Activated naive CD4-positive, alpha-beta T cell treated with anti-CD3 and anti-CD28 coated beads, Interleukin-2, amount 10 ng/mL, durations not matched to agents 7 days and 5 days (primary cell): ENCODE measurements at places on chromosomes 2 and 18.

- no peaks in the 10 kb centered on the region for H3K36me3 ChIP-seq
- DNase-seq = no peak
- no peak overlapping the region for H3K27ac ChIP-seq
Observed at GRCh38 chr2:144546933-144547332, 27.0 kb upstream of the ZEB2 start.

GRCh38 chr18:57792631-57793301 is 10.3 kb downstream of the ATP8B1 start:
- peaks cover 5% of the 10 kb centered on the region for H3K4me1 ChIP-seq
- no peak overlapping the region for H3K27ac ChIP-seq
- H3K27me3 ChIP-seq = peaks cover 31% of the 10 kb centered on the region
- DNase-seq = no peak

DNA sequence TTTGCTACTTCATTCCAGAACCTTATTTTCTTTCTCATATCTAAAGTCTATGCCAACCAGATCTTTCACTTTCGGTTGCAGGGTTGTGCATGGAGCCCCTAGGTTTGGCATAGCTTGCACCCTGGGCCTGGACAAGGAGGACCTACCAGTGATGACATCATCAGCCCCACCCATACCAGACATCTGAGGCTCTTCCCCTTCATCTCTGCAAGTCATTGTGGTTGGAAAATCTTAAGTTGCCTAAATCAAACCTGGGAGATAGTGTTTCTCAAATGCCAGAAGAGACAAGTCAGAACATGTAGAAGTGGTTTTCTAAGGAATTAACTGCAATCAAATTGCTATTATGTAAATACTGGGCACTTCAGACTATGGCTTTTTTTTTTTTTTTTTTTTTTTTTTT is 363.3 kb downstream of the ZNF516 start:
- no peak overlapping the region for H3K27ac ChIP-seq
- no peaks in the 10 kb centered on the region for H3K36me3 ChIP-seq
- H3K4me3 ChIP-seq = no peak overlapping the region
- H3K27me3 ChIP-seq = no peaks in the 10 kb centered on the region
- no peak for DNase-seq
- H3K4me1 ChIP-seq = peaks cover 6% of the 10 kb centered on the region

- DNase-seq = no peak
- H3K4me1 ChIP-seq = no peaks in the 10 kb centered on the region
Observed at GRCh38 chr2:143891879-143892308, 628.0 kb downstream of the ZEB2 start.

DNA sequence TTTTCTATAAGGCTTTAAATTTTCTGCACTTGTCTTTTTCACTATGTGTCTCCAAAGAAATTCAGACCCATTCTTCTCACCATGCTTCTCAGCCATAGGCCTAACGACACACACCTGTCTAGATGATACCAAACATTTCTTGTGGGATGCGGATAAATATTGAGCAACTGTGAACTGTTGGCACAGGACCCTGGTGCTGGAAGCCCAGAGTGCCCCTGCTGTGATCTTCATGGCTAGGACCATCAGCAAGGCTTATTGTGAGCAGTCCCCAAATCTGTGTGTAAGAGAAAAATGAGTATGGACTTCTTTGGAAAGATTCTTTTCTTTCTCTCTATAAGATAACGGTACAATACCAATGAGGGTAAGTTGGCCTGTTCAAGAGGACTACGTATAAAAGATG is 54.1 kb upstream of the NCK2 start:
- peaks cover 8% of the 10 kb centered on the region for H3K27me3 ChIP-seq
- no peak for DNase-seq
- no peaks in the 10 kb centered on the region for H3K36me3 ChIP-seq
- H3K4me3 ChIP-seq = no peak overlapping the region

GRCh38 chr18:35497027-35497369 is 762 bp downstream of the INO80C start:
- H3K27me3 ChIP-seq = peaks cover 5% of the 10 kb centered on the region
- peaks cover 31% of the 10 kb centered on the region for H3K4me1 ChIP-seq
- peak overlapping the region; percentile 95 for H3K27ac ChIP-seq
- no peak for DNase-seq
- H3K36me3 ChIP-seq = peaks cover 3% of the 10 kb centered on the region
